ENCODE measurements at places on chromosomes 3 and 15.
A peak's percentile ranks its signal among the peaks of the same experiment; 100 is the strongest.

DNA sequence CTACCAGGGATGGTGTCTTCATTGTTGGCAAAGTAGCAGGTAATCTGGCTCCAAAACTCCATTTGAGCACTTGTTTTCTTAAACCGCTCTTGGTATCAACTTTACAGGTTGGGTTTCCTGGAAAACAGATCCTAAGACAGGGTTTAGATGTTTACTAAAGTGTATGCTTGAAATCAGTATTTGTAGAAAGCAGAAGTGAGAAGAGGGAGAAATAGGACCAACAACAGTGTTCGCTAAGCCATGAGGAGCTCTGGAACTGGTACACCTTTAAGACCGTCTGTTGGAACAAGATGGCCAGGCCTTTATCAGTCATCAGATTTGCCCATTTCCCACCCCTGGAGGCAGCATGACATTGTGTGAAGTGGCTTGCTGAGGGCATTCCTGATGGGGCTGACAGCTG, 171.0 kb upstream of the COL8A1 start:
- no peak for DNase-seq

- DNase-seq: no peak
These were observed 206.1 kb downstream of the CADPS start for GRCh38 chr3:62669161-62669560.

- DNase-seq: no peak
These were observed 57.8 kb downstream of the EPHB3 start for GRCh38 chr3:184619369-184619768.

- peak; percentile 67 for DNase-seq
These were observed 31.0 kb downstream of the POC1A start for GRCh38 chr3:52123106-52123725.

DNA sequence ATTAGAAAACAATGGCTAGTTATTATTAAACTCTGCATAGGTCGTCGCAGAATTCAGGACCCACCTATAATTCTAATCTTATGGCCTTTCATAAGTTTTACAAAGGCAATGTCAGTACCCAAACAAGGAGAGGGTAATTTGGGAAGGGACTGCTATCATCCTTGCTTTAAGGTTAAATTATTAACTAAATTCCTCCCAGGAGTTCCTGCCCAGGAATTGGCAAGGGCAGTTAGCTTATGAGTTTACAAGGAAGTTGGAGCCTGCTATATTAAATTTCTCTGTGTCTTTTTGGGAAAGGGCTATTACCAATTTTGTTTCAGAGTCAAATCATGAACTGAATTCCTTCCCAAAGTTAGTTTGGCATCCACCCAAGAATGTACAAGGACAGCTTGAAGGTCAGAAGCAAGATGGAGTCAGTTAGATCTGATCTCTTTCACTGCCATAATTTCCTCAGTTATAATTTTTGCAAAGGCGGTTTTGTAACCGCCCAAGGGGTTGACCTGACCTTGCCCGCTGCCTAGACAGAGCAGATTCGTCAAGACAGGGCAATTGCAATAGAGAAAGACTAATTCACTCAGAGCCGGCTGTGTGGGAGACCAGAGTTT, 45.3 kb upstream of the LHFPL4 start:
- no peak for DNase-seq

GRCh38 chr3:93981649-93982048, 1.7 kb downstream of the ARL13B start:
- no peak for DNase-seq

GRCh38 chr15:87881026-87881425, 375.5 kb downstream of the NTRK3 start:
- DNase-seq: no peak

DNA sequence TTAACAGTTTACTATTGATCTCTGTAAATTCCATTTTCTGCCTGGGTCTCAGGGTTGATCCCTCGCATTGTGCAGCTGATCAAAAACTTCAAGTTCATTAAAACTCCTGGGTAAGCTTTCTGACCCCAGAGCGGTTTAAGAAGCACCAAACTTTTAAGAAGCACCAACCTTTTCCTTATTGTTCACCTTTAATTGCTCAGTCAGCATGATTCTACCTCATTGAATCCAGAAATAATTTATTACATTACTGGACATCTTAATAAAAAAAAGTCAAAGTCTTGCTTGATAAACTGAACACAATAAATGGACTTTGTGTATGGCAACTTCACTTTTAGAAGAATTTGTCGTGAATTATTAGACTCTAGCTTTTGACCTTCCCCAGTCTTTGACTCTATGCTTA, 46.9 kb downstream of the HDGFL3 start:
- no peak for DNase-seq

- peak; percentile 2 for DNase-seq
These were observed 33.7 kb downstream of the RORA start for GRCh38 chr15:61195116-61196002.

- no peak for DNase-seq
These were observed 13.8 kb downstream of the ATP10A start for GRCh38 chr15:25849157-25849921.

- peak; percentile 2 for DNase-seq
These were observed 827 bp downstream of the SLC25A36 start for GRCh38 chr3:140942221-140943104.

- no peak for DNase-seq
These were observed 73.2 kb downstream of the AAGAB start for GRCh38 chr15:67181221-67181639.

GRCh38 chr3:110430146-110430545, 641.5 kb upstream of the NECTIN3 start:
- DNase-seq: no peak

DNA sequence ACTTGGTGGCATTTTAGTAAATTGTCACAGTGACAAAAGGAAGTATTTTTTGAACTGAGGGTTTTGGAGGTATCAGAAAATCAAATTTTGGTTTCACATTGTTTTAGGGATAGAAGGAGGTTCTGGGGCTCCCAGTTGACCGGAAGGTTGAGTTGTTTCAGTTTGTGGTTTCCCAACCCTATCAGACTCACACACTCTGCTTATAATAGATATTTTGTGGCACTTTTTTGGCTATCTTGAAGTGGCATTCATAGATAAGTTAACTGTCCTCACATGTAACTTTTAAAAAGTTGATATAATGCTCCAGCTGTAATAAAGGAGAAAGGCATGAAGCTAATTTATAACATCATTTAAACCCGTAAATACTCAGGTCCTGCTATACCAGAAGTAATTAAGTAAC, 12.8 kb downstream of the ARMC8 start:
- DNase-seq: no peak

DNA sequence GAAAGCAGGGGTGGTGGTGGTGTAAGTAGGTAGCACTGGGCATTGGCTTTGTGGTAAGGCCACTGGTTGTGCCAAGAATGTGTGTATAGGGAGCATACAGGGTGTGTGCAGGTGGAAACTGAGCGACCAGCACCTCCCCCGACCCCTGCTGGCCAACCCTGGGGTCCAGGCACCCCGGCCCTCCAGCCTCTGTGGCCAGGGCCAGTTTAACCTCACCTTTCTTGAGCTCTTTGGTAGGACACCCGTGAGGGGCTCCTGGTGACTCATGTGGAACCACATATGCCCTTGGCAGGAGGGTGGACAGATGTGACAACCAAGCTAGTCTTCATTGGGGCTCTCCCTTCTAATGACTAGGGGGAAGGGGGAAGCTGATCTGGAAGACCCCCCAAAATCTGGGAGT, 19.5 kb downstream of the SHF start:
- no peak for DNase-seq

All from stimulated activated CD4-positive, alpha-beta T cell treated with anti-CD3 and anti-CD28 coated beads, TNF-alpha, amount 100 ng/mL, for 24 hours (primary cell).